ENCODE measurements at places on chromosomes 2 and 18. TPM values are rescaled to one million over a fixed set of nuclear protein-coding genes. Genes with fewer than 3 reads are reported as not detected.

- no peak for DNase-seq
Measured at GRCh38 chr18:55102501-55102900, 143.2 kb upstream of the CCDC68 start.

DNA sequence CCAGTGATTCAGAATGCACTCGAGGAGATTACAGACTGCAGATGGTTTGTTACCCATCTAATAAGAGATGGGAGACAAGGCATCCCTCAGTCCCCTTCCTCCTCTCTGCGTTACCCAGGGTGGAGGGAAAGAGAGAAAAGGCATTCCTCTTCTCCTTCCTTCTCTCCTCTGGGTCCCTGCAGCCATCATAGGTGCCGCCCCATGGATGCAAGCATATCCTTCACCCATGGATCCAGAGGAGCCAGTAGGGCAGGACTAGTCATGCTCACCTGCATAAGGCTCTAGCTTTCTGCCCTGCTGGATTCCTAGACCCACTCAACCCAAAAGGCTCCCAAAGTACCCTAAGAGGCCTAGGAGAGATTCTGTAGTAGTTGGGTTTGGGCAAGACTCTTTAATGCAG, 20.4 kb downstream of the CMPK2 start:
- DNase-seq, result no peak

DNA sequence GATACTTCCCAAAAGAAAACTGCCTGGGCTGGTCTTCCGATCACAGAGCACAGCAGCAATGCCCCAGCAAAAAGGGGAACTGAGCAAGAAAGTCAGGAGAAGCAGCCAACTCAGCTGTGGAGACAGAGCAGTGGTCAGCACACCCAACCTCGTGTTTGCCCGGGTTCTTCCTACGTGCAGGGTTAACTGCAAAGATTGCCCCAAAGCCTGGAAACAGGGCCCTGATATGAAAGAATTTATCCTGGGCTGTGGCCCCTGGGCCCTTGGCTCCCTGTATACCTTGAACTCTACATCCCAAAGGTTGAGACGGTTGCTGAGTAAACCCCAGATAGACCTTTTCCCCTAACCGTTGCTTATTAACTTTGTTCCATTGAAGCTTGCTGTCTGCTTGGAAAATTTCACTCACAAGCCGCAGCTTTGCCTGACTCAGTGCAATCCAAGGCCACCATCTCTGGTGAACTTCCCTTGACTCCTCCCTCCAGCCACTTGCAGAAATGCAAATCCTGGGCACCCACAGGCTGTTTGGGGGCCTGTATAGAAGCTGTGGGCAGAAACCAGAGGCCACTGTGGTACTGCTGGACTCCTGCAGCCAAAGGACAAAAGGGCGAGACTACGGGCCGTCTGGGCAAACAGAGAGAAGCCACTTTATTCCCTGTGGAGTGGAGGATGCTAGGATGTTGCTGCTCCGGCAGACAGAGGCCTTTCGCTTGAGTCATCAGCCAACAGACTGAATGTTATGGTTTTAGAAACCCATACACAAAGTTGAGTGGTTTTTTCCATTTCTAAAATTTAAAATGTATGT, 18.2 kb downstream of the NRP2 start:
- no peak for DNase-seq

GRCh38 chr18:79799619-79800370, 2.1 kb downstream of the KCNG2 start:
- DNase-seq, result no peak

DNA sequence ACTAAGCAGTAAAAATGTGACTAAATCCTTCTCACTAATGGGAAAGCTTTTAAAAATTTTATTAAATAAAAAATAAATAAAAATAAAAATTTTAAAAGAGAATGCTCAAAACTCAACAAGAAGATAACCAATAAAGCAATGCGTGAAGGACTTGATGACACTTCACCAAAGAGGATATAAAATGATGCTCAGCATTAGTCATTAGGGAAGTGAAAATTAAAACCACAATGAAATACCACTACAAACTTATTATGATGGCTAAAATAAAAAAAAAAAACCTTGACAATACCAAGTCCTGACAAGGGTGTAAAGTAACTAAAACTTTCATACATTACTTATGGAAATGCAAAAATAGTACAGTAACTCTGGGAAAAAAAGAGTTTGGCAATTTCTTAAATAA, 3.3 kb upstream of the WDR75 start:
- no peak for DNase-seq

DNA sequence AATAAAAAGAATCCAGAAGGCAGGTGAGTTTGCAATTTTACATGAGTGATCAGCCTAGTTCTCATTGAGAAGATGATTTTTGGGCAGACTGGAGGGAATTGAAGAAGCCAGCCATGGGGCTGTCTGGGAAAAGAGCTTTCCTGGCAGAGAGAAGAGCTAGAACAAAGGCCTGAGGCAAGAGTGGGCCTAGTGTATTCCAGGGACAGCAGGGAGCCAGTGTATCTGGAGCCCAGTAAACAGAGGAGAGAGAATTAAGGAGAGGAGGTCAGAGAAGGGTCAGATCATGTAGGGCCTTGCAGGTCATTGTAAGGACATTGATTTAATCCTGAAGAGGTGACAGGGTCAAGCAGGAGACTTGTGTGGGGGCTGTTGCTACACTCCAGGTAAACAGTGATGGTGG, 195.8 kb downstream of the SATB2 start:
- no peak for DNase-seq

GRCh38 chr2:168350380-168350779, 103.0 kb upstream of the STK39 start:
- DNase-seq, result no peak

DNA sequence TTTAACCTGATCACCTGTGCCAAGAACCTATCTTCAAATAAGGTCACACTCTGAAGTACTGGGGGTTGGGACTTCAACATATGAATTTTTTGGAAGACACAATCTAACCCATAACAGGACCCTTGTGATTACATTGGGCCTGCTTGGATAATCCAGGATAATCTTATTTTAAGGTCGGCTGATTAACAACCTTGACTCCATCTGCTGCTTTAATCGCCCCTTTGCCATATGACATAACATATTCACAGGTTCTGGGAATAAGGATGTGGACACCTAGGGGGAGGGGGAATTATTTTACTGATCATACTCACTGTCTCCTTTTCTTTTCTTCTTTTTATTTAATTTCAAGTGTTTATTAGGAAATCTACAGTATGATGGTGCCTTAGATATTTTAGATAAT, 34.8 kb downstream of the CDH20 start:
- DNase-seq, result no peak

GRCh38 chr2:128646691-128647090, 328.0 kb upstream of the HS6ST1 start:
- no peak for DNase-seq

- no peak for DNase-seq
Measured at GRCh38 chr2:17979707-17980106, 101.2 kb downstream of the KCNS3 start.

GRCh38 chr2:30266051-30266621, 34.8 kb downstream of the LBH start:
- no peak for DNase-seq

DNA sequence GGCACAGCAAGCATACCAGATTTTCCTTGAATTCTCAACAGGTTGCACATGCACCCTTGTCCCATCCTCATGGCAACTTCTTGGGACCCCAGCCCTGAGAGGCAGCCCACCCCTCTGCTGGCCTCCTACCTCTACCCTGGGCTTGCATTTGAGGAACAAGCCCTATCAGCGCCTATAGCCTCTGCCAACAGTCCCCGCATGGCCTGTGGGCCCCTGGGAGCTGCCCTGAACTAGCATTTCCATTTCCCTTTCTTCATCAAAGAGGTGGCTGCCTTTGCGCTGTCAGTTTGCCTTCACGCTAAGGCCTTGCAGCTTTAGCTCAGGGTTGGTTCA, 5.4 kb upstream of the ZAP70 start:
- DNase-seq, result no peak

DNA sequence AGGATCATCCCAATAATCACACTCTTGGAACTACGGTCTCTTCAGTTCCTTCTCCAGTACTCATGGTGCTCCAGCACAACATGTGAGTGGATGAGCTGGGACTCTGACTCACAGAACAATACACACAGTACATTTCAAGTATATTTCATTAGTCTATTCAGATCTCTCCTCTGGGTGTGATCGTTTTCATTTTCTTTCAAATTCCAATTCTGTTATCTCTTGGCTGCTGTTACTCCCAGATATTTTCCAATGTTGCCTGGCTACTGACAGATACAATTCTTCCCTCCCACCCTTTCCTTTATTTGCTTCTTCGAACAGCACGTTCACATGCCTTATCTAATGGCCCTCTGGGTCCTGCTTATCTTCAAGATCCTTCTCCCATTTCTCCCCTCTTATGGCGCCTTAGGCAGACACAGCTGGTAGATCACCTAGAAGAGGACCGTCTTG, 216.0 kb downstream of the ACKR3 start:
- no peak for DNase-seq

GRCh38 chr18:38867680-38868079, 1302.1 kb upstream of the CELF4 start:
- DNase-seq, result no peak

GRCh38 chr2:205681401-205682238, 681 bp upstream of the NRP2 start:
- peak; percentile 35 for DNase-seq

GRCh38 chr18:24538414-24539264, 78.2 kb downstream of the HRH4 start:
- no peak for DNase-seq

GRCh38 chr2:62724106-62724505, 18.6 kb downstream of the EHBP1 start:
- no peak for DNase-seq

QPCT gene
- total RNA-seq, result 5.6 TPM

CRACDL gene
- total RNA-seq, result 5.7 TPM

DOK6 gene
- total RNA-seq, result 3.9 TPM

FRZB gene
- 38.0 TPM for total RNA-seq

G6PC2 gene
- not detected for total RNA-seq

KIAA2012 gene
- total RNA-seq, result 0.21 TPM

REG3A gene
- total RNA-seq, result not detected

SH3BP4 gene
- total RNA-seq, result 20.0 TPM
